ENCODE measurements at places on chromosomes 1 and 21.

DNA sequence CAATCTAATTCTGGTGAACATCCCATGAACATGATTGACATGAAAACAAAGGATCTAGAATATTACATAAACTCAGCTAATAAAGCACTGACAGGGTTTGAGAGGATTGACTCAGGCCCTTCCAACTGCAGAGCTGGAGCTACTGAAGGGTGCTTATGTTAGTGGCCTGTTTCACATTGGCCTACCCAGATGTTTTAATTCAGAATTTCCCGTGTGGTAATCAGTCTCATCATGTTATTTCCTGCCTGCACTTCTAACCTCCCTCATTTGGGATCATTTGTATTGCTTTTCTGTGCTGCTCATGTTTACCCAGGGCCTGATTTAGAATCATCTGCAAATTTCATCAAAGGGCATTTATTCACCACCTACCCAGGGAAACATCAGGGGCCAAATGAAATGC lies 270.3 kb downstream of the PLPP3 start:
- DNase-seq, result no peak

DNA sequence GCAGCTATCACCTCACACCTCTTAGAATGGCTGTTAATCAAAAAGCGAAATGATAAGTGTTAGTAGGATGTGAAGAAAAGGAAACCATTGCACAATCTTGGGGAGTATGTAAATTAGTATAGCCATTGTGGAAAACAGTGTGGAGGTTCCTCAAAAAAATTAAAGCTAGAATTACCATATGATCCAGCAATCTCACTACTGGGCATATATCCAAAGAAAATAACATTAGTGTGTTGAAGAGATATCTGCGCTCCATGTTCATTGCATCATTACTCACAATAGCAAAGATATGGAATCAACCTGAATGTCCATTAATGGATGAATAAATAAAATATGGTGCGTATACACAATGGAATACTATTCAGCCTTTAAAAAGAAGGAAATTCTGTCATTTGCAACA lies 68.9 kb downstream of the SNRPE start:
- peak; percentile 58 for DNase-seq

- DNase-seq, result no peak
Measured at GRCh38 chr1:234123867-234124266, 219.4 kb downstream of the SLC35F3 start.

DNA sequence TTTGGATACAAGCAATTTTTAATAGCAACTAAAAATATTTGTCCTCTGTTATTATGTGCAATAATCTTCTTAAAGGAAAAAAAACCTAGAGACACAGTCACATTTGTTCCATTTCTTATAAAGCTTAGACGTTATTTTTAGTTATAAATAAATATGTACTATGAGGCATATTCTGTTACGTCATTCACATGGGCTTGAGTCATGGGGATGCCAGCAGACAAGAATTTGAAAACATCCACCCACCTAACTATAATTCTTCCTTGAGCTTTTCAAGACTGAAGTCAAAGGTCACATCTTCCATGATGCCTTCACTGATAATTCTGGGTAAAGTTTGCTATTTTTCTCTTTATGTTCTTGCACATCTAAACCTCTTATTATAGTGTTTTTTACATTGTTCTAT lies 268.8 kb downstream of the KCTD3 start:
- DNase-seq, result peak; percentile 45

DNA sequence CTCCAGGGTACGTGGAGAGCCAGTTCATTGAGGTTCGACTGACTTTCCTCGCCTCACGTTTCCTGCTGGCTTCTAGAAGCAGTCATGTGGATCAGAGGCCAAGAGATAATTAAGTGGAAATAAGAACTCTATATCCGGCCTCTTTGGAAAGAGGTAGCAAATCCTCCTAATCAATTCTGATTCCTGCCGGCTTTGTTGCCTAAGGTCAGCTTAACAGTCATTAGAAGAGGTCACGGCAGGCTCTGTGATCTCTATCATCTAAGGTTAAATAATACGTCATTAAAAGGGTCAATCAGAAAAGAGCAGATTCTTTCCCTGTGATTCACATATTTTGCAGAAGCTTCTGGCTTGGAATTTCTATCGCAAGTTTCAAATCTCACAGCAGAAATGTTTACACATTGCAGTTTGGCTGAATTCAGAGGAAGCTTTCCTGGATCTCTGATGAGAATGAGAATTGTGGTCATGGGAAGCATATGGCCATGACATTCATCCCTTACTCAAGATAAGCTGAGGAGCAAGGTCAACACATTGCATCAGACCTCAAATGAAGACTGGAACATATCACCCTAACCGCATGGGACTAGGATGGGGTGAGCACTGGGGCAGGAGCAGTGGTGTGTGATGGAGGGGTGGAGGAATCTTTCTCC lies 189.4 kb downstream of the PBX1 start:
- DNase-seq, result peak; percentile 99

DNA sequence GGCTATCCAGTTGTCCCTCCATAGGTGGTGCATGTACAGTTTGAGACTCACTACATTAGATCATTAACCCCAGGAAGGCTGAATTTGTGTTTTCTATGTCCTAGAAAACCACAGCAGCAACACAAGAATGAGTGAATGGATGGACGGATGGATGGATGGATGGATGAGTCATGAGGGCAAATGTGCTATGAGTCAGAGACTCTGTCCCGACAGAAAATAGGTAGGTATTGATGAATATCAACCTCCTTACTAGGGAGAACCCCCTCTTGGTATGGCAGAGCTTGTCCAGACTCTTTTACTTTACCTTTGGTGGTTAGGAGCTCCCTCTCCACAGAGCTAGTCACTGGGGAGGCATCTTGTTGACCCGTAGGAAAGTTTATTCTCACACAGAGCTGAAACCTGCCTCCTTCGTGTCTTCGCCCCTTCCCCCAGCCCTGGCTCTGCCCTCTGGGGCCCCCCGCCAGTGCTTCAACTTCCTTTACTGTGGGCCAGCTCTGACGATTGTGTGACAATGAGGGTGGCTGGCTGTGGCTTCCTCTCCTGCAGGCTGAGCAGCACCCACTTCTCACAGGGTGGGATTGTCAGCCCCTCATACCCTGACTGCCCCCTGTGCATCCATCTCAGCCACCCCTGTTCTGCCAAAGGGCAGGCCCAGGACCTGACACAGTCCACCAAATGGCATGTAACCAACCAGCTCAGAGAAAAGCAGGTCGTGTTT lies 145.2 kb downstream of the FOXD2 start:
- DNase-seq, result no peak

DNA sequence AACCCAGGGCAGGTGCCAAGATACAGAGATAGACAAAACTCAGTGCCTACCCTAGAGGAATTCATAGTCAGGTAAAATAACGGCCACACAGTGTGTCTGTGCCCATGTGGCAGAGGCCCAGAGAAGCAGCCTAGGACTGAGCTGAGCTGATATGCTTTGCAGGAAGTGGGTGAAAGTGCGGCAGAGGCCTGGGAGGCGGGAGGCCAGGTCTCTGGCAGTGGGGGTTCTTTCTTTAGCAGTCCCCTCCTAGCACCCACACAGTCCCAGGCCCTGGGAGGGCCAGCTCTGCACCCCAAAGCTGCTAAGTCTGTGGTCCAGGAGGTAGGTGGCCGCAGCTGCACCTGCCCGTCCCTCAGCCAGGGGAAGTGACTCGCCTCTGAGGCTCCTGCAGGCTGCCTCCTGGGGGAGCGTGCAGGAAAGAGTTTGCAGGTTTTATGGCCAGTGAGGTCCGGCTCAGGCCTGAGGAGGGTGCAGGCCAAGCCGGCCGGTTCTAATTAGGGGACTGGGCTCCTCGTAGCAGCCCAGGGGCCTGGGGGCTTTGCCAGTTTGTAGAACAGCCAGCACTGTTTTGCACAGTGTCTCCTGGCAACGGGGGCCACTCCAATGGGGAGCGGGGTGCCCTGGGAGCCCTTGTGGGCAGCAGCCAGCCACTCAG lies 107.9 kb downstream of the SPSB1 start:
- no peak for DNase-seq

- DNase-seq, result no peak
Measured at GRCh38 chr1:17678011-17678410, 77.1 kb upstream of the ACTL8 start.

- DNase-seq, result peak; percentile 55
Measured at GRCh38 chr1:233614173-233614742, 352 bp downstream of the KCNK1 start.

DNA sequence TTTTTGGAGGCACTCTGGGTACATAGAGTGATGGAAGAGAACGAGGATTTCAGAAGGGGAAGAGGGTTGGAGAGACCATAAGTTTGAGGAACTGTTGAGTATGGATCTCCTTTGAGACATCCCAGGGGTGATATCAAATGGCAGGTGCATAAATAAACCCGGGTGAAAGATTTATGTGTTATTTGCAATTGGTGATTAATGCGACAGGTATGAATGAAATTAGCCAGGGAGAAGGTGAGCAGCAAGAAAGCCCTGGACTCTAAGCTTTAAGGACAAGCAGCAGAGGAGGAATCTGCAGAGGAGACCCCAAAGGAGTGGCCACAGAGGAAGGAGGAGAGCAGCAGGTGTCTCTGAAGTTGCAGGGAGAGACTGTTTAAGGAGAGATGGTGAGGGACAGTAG lies 8.8 kb upstream of the REN start:
- no peak for DNase-seq
